ENCODE measurements at places on chromosomes 12 and 14.

DNA sequence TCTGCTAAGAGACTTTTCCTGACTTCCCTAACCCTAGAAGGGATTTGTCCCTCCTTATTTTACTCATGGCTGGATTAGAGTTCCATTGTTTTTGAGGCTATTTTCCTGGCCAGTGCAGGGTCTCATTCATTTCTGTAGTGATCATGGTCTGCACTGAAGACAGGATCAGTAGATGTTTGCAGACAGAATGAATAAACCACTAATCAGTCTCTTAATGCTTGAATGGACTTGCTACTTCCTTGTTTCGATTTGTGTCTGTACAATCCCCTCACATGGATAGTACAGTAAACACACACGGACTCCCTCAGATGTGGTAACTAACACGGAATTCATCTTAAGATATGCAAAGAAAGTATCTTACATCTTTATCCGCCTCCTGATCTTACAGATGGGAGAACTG is 102.6 kb upstream of the PRB2 start:
- DNase-seq: no peak

GRCh38 chr14:96951511-96951910 is 154.3 kb downstream of the VRK1 start:
- no peak for DNase-seq

DNA sequence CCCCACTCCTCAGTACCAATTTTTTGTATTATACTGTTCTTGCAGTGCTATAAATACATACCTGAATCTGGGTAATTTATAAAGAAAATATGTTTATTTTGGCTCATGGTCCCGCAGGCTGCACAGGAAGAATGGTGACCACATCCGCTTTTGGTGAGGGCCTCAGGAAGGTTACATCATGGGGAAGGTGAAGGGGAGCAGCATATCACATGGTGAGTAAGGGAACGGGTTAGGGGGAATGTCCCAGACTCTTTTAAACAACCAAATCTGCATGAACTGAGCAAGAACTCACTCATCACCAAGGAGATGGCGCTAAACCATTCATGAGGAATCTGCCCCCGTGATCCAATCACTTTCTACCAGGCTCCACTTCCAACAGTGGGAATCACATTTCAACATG is 40.0 kb downstream of the OSBPL8 start:
- DNase-seq: no peak

DNA sequence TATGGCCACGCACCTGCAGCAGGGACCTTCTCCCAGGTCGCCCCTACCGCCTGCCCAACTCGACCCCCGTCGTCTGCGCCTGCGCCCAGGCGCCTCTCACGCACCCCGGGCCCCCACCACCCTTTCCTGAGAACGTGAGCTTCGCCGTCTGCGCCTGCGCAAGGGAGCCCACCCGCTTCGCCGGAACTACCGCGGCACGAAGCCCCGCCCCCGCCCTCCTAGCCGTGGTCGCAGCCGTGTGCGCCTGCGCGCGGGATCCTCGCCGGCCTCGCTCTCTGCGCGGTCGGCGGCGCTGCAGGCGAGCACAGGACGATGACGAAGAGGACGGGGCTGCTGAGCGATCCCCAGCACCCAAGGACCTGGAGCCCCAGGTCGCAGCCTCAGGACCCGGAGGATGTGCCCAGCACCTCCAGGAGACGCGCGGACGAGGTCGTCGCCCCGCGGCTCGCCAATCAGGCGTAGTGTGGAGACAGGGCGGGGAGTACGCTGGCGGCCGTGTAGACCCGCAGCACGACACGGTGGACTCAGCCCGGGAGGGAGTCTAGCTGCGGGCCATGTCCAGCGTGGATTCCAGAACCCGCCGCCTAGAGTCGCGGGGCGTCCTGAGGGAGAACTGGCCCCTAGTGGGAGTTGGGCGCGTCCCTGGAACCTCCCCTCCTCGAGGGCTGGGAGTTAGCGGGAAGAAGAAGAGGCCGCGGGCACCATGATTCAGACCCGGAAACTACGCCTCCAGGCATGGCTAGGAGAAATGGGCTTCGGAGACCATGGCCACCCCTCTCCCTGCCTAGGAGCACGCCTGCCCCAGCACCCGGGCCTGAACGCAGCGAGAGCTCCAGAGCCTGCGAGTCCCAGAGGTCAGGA is 1120.8 kb upstream of the TMEM132C start:
- peak; percentile 42 for DNase-seq

DNA sequence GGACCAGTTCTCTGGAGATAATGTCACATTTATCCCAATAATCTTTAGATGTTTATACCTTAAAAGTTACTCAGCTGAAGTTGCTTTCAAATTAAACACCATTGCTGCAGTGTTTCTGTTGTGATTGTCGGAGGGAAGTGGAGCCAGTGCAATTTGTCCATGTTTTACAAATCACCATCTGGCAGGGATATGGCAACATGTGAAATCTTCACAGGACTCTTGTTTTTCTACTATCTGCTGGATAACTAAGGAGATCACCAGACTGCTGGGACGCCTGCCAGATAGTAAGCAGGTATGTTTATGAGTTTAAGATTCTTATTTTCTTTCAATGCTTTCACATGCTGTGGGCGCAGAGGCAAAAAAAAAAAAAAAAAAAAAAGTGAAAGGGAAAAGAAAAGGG is 100.3 kb upstream of the SOX5 start:
- DNase-seq: no peak

- no peak for DNase-seq
Measured at GRCh38 chr12:45331552-45331951, 115.7 kb downstream of the ANO6 start.

- DNase-seq: no peak
Measured at GRCh38 chr14:63147018-63147417, 57.2 kb upstream of the RHOJ start.

DNA sequence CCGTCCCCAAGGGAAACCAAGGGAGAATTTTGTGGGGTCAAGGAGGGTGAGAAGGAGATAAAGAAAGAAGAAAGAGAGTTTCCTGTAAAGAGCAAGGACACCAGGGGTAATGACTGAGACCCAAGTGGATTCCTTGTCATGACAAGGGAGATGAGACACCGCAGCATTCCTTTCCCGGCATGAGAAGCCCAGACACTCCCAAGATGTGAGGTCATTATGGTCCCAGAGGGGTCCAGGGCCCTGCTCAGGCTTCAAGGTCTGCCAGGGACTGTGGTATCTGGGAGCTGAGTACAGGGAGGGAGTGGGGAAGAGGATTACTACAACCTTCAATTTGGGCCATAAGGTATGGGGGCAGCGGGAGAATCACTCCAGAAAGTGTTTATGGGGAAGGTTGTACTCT is 58.1 kb downstream of the SPTB start:
- DNase-seq: no peak

DNA sequence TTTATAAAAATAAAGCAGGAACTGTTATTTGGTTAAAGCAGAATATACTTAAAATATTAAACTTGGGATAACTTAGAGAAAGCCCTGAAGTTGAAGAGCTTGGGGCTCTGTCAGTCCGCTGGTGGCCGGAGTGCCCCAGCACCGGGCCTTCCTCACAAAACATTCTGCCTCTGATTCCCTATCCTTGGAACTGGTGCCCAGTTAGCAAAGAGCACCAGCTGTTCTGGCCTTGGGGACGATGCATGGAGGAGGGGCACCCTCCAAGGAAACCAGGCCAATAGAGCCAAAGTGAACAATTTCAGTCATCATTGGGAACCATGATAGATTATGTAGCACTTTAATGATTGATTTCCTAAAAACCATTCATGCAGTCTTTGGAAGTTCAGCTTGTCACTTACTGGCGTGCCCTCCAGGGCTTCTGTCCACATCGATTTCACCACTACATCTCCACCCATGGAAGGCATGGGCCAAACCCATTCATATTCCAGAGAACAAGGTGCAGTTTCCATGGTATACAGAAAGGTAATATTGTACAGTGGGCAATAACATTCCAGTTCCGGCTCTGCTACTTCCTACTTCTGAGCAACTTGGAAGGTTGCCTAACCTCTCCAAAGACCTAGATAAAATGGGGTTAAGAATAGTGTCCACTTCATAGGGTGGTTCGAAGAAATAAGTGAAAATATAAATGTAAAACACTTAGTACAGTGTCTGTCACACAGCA is 145.9 kb downstream of the ETV6 start:
- DNase-seq: no peak

GRCh38 chr14:92465353-92466055 is 48.1 kb upstream of the RIN3 start:
- DNase-seq: no peak

DNA sequence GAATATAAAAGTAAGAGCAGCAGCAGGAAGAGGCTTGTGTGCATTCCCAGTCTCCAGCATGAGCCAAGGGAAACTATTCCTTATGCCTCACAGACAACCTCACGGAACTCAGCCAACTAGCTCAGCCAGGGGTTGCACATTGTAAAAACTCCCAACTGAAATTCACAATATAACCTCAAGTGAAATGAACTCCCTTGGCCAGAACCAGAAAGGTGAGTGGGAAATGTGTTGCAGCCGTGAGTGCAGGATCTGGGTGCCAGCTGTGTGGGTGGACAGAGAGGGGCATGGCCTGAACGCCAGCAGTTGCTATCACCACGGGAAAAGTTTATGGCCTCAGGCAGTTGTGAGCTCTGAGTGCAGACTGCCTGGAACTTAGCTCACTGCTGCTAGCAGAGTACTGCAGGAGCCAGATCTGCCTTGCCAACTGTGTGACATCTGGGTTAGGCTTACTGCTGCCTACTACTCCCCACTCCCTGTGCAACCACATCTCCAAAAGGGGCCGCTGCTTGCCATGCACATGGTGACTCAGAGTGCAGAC is 2.3 kb upstream of the CLEC1A start:
- no peak for DNase-seq

- DNase-seq: no peak
Measured at GRCh38 chr14:100628225-100628624, 41.0 kb upstream of the BEGAIN start.

- DNase-seq: no peak
Measured at GRCh38 chr12:112196196-112196875, 71.0 kb downstream of the TRAFD1 start.

- DNase-seq: no peak
Measured at GRCh38 chr12:70876952-70877351, 43.6 kb downstream of the PTPRR start.

GRCh38 chr12:44063671-44064070 is 227.8 kb downstream of the TMEM117 start:
- no peak for DNase-seq

DNA sequence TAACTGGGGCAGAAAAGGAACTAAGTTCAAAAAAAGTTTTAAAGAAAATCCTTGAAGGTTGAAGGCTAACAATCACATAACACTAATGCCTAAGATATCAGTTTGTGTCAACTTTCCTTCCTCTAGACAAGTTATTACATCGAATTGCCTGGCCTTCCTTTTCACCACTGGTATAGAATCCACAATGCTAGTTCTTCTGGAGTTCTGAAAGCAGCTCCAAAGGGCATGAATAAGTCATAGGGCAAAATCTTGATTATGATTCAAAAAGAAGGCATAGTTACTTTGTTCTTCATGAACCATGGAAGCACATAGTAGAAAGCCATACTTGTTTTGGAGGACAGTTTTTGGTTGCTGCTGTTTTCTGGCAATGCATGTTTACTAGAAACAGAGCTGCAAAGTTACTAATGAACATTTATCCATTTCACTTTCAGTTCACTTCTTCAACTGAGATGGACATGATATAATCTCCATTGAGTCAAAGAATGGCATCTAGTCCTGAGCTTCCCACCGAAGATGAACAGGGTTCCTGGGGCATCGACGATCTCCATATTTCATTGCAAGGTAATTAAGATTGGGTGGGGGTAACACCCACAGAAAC is 56.0 kb downstream of the SYNE2 start:
- no peak for DNase-seq

DNA sequence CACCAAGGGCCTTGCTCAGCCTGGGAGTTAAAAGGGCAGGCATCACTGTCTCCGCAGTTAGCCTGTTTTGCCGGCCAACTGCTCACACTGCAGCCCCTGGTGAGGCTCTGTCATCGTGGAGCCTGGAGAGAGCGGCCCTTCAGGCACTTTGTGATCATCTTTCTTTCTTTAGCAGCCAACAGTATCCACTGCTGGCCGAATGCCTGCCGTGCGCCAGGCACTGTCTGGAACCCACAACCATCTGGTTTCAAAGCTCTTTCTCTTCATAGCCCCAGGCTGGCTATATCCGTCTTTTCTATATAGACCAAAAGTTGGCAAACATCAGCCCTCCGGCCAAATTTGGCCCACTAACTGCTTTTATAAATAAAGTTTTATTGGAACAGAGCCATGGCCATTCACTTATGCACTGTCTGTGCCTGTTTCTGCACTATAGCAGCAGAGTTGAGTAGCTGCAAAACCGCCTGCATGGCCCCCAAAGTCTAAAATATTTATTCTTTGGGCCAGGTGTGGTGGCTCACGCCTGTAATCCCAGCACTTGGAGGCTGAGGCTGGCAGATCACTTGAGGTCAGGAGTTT is 29.5 kb downstream of the SLC8B1 start:
- DNase-seq: no peak

GRCh38 chr12:103915306-103915705 is 14.9 kb upstream of the HSP90B1 start:
- no peak for DNase-seq

DNA sequence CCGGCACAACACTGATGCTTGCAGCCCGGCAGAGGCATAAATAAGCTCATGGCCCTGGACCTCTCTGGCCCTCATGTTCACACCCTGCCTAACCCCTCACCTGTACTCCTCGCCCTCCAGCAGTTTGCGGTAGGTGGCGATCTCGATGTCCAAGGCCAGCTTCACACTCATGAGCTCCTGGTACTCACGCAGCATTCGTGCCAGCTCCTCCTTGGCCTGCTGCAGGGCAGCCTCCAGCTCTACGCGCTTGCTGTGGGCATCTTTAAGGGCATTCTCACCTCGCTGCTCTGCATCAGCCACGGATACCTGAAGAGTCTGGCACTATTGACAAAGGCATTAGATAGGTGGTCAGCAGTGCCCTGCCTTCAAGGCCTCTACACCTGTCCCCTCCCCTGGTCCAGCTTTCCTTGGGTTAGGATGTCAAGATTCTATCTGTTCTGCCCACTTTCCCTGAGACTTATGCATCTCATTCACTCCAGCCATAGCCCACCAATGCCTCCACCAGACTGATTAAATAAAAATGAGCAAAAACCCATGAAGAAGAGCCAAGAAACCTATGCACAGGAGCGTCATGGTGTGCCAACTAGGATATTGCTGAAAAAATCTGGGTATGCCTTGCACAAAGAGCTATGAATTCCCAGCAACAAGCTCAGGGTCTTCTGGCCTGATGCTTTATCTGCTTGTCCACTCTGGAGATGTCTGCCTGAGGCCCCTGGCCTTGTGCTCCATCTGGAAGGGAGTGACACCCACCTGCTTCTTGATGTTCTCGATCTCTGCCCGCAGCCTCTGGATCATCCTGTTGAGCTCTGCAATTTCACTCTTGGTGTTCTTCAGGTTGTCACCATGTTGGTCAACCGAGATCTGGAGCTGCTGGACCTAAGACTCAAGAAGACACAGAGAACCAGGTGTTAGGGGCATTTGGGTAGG is 6.1 kb downstream of the KRT4 start:
- no peak for DNase-seq

DNA sequence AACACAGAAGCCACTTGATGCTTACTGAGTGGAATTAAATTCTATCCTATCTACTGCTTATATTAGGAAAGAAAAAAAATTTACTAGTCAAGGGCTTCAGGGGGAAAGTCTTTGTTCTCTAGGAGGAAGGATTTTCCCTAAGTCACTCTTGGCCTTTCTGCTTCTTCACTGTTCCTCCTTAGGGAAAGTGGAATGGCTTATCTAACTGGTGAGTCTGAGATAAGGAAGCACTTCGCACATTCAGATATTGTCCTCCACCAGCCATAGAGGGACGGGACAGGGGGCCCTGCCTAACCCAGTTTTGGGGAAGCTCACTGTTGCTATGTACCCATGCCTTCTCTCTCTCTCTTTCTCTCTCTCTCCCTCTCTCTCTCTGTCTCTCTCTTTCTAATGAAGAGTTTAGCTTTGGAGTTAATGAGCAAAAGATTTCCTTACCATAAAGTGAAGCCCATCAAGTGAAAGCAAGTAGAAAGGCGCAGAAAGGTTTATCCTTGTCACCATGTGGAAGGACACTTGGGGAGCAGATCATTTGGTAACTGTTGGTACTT is 450.6 kb downstream of the ZFP36L1 start:
- no peak for DNase-seq
